ENCODE measurements at places on chromosomes 2 and 18.

GRCh38 chr2:8549273-8549922, 132.5 kb upstream of the ID2 start:
- no peak for DNase-seq

DNA sequence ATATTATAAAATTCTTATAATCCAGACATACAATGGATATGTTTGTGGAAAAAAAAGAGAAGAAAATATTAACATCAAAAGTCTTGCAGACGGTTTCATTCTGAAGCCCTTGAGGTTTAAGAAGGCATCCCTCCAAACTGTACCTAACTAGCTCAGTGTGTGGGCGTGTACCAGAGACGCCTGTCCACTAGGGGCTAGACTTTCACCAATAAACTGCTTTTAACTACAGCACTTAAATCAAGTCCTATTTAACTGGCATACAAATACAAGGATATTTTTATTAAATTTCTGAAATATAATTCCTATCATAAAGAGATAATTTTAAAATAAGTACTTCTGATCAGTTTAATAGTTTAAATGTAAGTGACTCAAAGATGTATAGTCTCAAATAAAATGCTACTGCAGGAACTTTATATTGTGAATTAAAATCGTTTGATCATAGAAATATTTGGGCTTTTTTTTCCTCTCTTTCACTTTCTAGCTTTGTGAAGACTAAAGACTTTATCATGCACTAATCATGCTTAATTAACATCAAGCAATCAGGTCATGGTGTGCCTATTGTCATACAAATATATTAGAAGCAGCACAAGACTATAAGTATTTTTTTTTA, 437.7 kb downstream of the SATB2 start:
- no peak for DNase-seq

GRCh38 chr2:20221555-20221973, 3.4 kb downstream of the SDC1 start:
- DNase-seq: no peak

DNA sequence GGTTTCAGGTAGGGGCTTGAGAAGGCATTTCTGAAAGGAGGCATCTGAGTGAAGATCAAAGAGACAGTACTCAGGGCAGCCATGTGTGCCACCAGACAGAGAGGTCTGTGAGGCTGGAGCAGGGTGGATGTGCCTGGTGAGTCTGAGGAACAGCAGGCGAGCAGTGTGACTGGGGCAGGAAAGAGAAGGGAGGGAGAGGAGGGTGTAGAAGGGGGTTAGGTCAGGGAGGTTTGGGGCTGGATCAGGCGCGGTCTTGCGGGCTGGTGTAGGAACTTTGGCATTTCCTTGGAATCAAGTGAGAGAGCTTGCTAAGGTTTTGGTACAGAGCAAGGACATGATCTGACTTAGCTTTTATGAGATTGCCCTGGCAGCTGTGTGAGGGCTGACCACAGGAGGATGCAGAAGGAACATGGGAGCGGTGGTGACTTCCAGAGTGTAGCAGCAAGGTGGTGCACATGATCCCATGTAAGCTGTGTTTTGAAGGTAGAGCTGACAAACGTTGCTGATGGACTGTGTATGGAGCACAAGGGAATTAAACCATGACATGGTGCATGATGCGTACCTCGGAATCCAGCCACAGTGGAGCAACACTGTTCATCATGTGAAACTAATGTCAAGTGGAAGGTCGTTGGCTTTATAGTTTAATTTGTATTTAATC, 13.9 kb downstream of the RAB31 start:
- DNase-seq: no peak

GRCh38 chr2:168184681-168185513, 62.5 kb downstream of the STK39 start:
- DNase-seq: no peak

- DNase-seq: no peak
Observed at GRCh38 chr2:5849562-5849961, 157.4 kb downstream of the SOX11 start.

GRCh38 chr2:195414537-195415100, 242.4 kb upstream of the SLC39A10 start:
- no peak for DNase-seq

- peak; percentile 47 for DNase-seq
Observed at GRCh38 chr18:13136056-13136903, 82.3 kb upstream of the LDLRAD4 start.

- DNase-seq: no peak
Observed at GRCh38 chr2:192328297-192328696, 133.6 kb upstream of the TMEFF2 start.

DNA sequence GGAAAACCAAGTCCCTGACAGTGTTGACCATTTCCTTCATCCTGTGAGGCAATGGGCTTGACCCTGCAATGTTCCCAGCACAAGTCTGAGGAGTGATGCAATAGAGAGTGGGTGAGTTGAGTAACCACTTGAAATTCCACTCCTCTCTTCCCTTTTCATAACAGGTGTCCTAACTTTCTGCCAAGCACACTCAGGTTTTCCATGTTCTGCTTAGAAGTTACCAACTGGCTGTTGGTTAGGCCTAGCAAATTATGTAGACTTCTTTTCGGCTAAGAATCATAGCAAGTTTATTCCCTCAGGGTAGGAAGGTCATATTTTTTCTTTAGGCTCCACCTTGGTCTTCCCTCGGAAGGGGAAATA, 11.5 kb downstream of the GNLY start:
- no peak for DNase-seq

DNA sequence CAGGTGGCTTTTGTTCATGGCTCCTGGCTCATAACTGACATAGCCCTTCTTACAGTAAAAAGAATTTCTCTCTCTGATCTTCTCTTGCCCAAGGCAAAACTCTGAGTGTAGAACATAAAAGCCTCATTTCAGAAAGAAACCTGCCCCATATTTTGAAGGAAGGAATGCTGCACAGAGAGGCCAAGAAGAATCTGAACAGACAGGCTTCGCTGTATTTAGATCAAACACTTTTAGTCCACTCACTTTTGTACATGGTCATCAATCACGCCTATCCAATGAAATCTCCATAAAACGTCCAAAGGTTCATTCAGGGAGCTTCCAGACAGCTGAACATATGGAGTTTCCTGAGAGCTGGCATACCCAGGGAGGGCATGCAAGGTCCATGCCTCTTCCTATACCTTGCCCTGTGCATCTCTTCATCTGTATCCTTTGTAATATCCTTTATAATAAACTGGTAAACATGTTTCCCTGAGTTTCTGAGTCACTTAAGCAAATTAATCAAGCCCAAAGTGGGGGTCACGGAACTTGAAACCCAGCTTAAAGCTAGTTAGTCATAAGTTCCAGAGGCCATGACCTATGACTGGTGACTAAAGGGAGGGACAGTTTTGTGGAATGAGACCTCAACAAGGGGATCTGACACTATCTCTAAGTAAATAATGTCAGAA, 62.5 kb upstream of the TMEM247 start:
- no peak for DNase-seq

- no peak for DNase-seq
Observed at GRCh38 chr2:190718652-190719526, 70.0 kb downstream of the NAB1 start.

DNA sequence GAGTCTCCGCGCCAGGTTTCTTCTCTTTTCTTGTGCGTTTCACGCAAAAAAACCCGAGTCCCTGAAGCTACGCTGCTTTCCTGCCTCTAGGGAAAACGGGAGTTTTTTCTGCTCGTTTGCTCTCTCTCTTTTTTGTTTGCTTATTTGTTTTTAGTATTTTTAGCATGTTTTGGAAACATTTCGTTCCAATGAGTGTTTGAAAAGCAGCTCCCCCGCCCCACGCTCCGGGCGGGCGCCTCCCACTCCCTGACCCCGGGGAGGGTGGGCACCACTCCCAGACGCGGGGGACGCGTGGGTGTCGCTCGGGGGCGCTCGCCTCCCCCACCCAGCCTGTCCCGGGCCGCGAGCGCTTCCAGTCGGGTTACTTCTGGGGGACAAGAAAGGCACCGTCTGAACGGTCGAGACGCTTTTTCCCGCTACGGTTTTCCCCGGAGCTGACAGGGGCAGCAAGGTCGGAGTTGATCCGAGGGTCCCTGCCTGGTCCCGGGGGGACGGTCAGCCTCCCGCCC, 446 bp upstream of the EFHD1 start:
- DNase-seq: no peak

DNA sequence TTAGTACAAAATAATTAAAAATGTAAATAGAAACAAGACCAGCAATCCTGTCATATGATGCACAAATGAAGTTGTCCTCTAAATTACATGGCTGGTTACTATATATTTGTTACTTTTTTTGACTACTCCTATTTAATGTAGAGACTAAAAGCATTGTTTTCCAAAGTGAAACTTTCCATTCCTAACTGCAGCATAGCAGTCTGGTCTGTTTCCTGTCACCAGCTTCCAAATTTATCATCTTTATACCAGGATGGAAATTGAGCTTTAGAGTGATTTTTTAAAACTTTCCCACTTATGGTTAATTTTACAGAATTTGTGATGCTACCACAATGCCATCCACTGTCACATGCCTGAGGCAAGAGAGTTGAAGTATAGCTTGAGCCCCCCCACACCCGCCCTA, 33.5 kb upstream of the RAB27B start:
- no peak for DNase-seq

- DNase-seq: peak; percentile 19
Observed at GRCh38 chr18:63963615-63964256, 6.1 kb upstream of the SERPINB8 start.

DNA sequence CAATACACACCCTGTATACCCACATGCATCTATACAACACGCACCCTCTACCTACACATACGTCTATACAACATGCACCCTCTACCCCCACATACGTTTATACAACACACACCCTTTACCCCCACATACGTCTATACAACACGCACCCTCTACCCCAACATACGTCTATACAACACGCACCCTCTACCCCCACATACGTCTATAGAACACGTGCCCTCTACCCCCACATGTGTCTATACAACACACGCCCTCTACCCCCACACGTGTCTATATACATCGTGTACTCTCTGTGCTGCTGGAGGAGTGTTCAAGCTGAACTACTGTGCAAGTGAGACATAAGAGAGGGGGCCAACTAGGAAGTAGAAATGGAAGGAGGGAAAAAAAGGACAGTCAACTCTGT, 621.7 kb upstream of the HS6ST1 start:
- no peak for DNase-seq

GRCh38 chr2:102021779-102022178, 30.0 kb downstream of the IL1R2 start:
- DNase-seq: no peak

- no peak for DNase-seq
Observed at GRCh38 chr2:211468217-211468616, 911.8 kb downstream of the CPS1 start.

- no peak for DNase-seq
Observed at GRCh38 chr18:21264651-21265050, 22.6 kb downstream of the GREB1L start.
